OCI-M1 (cell line): ENCODE measurements at places on chromosomes 2 and 18.

DNA sequence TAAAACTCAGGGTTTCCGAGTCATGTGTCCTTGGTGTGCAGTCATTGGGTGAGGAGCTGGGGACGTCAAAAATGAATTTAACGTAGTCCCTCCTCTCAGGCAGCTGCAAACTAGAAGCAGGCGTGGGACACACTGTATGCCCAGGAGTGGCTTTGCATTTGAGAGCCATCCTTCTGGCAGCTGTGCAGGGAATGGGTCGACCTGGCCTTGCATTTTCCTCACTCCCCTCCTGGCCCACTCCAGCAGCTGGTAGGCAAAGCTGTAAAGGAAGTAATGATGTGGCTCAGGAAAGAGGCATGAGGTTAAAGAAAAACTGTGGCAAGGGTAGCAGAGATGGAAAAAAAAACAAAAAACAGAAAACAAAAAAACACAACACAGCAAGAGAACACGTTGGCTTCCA lies 46.5 kb downstream of the RNF144A start:
- DNase-seq = no peak

DNA sequence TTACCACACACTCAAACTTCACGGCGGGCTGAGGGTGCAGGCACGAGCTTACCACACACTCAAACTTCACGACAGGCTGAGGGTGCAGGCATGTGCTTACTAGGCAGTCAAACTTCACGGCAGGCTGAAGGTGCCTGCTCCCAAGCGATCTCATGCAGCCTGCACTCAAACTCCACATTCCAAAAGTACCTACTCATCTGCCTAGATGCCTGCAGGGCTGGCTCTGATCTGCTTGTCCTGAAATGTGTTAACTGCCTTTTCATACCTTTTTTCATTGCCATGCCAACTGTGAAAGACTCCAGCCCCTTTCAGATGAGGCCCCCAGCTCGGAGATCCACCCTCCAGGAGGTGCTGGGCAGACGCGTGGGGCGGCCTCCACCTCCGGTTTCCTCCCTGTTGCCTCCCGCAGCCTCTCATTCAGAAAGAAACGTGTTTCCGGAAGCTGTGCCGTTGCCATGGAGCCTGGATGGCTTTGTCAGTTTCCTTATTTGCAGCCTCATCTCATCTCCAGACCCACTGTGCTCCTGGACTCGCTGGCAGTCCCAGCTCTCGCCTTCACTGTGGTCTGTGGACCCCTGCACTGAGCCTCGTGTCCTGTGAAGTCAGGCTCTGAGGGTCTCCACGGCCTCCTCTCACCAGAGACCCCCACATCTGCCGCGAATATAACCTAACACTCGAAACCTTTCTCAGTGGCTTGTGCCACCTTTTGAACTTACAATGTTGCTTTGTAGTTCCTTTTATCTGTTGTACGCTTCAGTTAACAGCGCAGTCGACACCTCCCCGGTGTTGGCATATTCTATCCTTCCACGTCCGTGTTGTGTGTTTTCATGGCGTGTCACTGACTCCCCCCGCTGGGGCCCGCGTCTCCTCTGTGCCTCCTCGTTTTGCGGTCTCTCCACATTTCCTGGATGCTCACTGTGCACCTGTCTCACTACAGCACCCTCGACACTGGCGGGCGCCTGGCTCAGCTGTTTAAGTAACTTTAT lies 106.1 kb upstream of the ALKAL2 start:
- DNase-seq = no peak

DNA sequence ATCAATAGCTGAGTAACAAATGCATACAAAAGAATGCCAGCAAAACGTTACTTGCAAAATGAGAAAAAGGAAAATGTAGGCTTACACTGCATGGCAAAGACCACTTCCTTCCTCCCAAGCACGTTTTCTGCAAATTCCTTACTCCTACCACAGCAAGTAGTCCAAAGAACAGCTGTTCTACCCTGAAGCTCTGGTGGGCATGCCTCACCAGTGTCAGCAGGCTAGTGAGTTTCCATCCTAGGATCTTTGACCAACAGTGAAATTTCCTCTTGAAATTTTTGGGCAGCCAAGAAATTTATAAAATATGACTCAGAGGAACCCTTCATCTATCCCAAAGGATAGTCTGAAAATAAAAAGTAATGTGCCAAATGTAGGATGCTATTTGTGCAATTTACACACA lies 123.9 kb downstream of the ZNF532 start:
- no peak for DNase-seq

DNA sequence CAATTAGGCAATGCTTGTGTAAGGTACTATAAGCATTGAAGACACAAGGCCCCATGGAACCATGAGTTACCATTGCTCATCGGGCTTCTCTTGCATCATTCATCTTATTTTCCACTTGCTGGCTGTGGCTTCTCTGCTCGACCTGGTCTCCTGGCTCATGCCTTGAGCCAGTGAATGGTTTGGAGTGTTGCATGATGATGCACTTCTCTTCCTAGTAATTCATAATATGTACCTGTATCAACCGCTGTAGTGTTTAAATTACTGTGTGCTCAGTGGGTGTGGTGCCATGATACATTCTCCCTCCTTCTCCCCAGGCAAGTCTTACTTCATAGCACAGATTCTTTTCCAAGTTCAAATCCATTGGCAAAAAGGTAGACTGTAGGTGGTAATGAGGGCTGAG lies 66.8 kb downstream of the ABCA12 start:
- DNase-seq = no peak

GRCh38 chr18:22169889-22170420 lies 566 bp downstream of the GATA6 start:
- peak; percentile 92 for DNase-seq

- no peak for DNase-seq
Observed at GRCh38 chr2:193103064-193103463, 908.3 kb upstream of the TMEFF2 start.

- DNase-seq = no peak
Observed at GRCh38 chr18:9730786-9731185, 22.7 kb downstream of the RAB31 start.

DNA sequence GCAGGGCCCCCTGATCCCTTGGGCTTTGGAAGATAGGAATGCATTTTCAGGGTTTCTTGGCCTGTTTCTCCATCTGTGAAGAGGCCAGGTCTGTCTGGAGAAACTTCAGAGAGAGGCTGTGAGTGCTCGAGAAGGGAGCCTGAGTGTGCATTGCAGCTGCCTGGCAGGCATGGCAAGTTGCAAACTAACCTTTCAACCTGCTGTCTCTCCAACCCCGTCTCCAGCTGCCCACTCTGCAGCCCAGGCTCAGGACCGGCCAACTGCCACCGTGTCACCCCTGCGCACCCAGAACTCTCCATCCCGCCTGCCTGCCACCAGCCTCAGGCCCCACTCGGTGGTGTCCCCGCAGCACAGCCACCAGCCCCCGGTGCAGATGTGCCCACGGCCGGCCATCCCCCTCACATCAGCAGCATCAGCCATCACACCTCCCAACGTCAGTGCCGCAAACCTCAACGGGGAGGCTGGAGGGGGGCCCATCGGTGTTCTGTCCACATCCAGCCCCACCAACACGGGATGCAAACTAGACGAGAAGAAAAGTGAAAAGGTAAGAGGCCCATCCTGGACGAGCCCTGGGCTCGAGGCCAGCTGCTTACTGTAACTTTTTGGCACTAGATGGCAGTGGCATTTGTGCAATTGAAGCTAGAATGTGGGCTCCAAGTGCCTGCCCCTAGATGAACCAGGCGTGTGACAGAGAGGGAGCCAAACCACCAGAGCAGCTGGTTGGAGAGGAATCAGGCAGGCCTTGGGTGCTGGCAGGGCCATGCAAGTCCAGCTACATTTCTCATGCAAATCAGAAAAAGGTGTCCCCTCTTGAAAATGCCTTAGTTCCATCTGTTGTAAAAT lies 164.6 kb downstream of the SEPTIN10 start:
- DNase-seq = no peak

DNA sequence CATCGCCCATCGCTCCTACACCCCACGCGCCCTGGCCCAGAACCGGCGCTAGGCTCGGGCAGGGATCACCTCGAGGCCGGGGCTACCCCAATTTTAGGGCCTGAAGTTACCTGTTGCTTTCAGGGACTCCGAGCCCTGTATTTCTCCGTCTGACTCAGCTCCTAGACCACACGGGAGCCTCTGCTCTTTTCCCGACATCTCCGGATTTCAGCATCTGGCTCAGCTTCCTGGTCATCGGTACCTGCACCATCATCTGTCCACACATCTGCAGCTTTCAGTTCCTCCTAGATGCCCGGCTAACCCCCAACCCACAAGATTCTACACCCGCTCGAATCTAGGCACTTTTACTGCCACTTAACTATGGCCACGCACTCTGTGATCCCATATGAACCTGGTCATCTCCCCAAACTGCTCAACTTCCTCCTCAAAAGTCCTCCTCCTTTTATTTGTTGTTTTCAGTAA lies 12.1 kb upstream of the HMSD start:
- no peak for DNase-seq

- no peak for DNase-seq
Observed at GRCh38 chr18:74587441-74587840, 10.2 kb upstream of the ZNF407 start.

DNA sequence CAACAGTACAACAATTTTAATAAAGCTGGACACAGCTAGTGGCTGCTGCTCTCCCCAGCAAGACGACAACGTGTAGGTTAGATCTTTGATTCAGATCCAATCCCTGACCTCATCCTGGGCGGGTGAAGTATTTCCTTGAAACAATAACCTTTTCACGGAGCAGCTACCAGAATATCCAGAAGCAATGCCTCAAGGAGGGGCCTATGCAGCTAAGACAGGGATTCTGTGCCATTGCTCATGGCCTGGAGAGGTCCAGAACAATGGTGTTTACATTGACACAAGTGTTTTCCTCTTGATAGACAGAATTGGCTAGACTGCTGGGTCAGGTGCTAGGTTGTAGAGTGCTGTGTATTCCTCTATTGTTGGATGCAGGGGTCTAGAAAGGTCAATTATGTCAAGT lies 520.1 kb downstream of the BCL11A start:
- no peak for DNase-seq

DNA sequence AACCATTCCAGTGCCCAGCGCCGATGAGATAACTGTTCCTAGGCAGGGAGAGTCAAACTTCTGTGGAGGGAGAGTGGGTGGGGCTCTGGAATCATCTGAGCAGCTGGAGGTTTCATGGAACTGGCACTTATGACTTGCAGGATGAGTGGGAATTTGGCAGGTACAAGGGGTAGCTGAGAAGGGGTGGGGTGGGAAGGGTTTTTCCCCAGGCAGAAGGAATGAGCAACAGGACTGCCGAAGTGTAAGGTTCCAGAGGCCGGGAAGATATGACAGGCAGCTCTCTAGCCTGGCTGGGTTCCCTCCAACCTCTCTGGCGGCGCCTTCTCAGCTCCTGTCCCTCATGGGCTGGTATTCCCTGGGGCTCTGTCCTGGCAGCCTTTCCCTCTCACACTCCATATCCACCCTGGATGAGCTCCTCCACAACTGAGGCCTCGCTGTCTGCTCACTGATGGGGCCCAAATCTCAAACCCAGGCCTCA lies 2.5 kb upstream of the TET3 start:
- no peak for DNase-seq

DNA sequence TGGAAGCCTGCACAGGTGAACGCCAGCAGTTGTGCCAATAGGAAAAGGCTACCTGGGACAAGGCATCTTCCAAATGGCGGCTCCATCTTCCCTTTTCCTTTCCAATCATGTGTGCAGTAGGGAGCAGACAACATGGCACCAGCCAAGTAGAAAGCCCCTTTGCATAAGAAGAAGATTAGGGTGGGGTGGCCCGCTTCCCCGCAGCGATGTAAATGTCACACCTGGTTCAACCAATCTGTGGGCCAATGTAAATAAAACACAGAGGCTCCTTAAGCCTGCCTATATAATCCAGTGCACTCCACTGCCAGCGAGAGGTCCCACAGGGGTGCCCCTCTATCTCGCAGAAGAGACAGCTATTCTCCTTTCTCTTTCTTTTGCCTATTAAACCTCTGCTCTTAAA lies 468.4 kb upstream of the CRIM1 start:
- no peak for DNase-seq

GRCh38 chr2:96537066-96537733 lies 648 bp downstream of the ARID5A start:
- peak; percentile 87 for DNase-seq

- DNase-seq = no peak
Observed at GRCh38 chr2:15836689-15837610, 103.4 kb upstream of the MYCN start.

- DNase-seq = peak; percentile 59
Observed at GRCh38 chr2:178304333-178304732, 110.0 kb downstream of the OSBPL6 start.

DNA sequence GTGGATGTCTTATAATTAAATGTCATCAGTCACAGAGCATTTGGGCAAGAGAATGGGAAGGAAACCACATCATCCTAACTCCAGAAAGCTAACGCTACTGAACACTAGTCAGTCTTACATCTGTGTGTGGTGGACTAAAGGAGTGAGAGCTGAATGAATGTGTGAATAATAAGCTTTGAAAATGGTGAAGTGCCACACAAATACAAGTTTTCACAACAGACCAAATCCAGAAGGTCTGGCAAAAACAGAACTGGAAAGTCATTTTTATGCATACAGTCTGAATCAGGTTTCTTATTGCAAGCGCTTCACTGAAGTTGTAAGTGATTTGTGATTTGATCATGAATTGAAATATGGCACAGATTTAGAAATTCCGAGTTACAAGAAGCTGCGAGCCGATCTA lies 175.7 kb downstream of the ZNF516 start:
- no peak for DNase-seq

DNA sequence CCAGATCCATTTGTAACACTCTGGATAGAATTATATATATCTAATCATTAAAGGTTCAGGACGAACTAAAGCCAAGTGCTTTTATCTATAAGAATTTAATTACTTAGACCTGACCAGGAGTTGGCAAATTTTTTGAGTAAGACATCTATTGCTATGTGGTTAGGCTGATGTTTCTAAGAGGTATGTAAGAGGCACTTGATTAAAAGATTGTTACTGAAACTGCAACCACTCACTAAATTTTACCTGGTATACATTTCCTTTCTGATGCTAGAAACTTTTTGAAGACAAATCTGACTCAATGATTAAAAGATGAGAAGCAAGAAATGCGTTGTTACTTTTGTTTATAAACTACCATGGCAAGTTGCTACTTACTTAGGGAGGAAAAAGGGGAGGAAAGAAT lies 76.7 kb upstream of the CHAC2 start:
- DNase-seq = no peak

DNA sequence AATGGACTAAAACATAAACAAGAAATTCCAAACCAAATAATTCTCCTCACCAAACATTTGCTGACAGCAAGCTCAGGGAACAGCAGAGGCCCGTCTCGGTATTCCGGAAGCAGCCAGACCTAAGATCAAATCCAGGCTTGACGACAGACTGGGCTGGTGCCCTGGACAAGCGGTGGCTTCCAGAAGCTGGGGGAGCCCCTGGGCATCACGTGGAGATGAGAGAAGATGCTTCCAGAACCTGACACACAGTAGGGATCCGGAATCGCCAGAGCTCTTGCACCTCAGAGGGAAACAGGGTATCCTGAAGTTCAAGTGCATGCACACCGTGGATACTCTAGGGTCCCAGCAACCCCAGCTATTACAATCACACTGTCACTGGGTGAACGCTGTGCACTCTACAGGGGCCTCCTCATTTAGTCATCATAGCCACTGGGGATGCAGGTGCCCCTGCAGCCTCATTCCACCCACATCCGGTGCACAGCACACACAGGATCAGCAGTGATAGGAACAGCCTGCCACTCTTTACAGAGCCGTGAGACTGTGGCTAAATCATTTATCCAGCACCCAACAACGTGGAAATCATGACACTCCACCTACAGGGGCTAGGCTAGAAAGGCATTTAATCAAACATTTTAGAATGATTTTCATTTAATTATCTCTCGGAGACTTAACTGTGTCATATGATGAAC lies 102.6 kb downstream of the HDAC4 start:
- DNase-seq = peak; percentile 24

- no peak for DNase-seq
Observed at GRCh38 chr18:31596081-31596872, 4.6 kb downstream of the TTR start.
